Effector CD8-positive, alpha-beta T cell (primary cell): ENCODE measurements at places on chromosomes 4 and X.

GRCh38 chr4:15318621-15319348 lies 109.0 kb upstream of the C1QTNF7 start:
- DNase-seq, result no peak

DNA sequence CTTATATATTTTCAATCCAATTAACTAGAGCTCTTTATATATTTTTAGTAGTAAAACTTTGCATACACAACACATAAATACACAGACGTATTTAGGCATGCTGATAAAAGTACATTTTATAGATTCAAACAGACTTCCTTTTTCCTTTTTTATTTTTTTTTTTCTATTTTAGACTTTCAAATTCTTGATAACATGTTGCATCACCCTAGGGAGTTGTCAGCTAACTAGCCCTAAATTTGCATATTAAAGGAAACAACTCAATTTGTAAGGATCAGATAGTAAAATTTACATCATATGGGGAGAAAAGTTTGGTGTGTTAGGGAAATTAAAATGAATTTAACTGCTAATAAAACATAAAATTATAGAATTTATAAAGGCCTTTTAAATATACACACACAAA lies 47.4 kb upstream of the APOOL start:
- DNase-seq, result no peak

DNA sequence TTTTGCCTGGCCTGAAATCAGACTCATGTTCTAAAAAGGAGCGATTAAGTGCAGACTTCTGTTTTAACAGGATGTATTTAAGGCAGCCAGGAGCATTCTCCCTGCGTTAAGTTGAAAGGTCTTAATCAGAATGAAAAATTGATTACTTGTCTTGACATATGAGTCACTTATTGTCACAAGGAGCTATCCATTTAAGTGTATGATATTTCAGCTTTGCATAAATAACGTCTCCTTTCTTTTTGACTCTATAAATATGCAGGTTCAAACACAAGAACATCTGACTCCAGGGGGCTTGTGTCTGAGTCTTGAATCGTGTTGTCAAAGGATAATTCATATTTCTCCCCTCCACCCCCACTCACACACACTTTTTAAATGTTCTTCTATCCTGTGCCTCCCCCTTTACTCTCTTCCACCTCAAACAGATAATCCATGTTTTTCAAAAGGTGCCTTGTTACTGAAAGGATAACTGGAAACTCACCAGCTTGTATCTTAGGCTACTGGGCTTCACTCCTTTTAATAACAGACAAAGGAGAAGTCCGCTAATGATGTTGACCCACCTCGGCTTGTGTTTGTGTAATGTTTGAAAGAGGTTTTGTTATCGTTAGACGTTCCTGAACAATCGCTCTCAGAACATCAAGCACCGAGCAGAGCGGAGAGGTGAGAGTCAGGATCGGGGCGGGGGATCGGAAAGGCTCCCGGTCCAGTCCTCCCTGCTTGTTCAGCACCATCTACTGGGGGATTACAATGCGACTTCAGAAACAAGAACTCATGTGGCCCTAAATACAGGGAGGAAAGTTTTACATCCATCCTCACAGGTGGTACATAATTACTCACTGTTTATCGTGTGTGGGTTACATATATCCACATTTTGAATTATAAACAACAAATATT lies 107.5 kb upstream of the RPL34 start:
- DNase-seq, result peak; percentile 15

- DNase-seq, result no peak
Measured at GRCh38 chr4:88729146-88729760, 31.6 kb upstream of the NAP1L5 start.

GRCh38 chr4:17502756-17503155 lies 9.1 kb downstream of the QDPR start:
- no peak for DNase-seq

DNA sequence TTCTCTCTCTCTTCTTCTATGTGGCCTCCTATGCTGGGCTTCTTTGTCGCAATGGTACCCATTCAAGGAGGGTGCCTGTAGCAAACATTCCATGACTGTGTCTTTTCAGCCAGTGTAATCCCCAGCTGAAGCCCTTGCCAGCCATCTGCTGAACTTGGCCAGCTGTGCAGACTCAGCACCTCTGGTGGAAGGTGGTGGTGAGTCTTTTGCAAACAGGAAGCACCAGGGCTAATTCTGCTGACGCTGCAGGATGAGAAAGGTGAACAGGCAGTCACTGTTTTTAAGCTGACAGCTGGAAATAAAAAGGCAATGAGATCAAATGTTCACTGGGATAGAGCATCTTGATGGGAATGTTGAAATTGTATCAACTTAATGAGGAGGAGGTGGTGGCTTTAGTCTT lies 298.7 kb upstream of the CLNK start:
- no peak for DNase-seq

DNA sequence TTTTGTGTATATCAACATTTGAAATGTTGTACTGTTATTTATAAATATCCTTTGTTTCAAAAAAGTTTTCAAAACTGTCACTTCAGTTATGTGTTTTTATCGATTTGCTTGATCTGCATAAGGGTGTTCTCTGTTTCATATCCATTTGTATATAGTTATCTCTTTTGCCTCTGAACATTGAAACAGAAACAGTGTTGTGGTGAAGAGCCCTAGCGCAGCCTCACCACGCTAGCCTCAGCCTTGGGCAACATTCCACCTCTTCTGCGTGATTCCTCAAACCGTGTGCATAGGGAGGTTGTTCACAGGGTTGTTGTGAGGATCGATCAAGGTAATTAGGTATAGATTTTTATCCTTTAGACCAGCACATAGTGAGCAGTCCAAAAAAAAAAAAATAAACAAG lies 287.0 kb upstream of the GALNT7 start:
- no peak for DNase-seq

GRCh38 chr4:124144238-124144654 lies 568.3 kb downstream of the ANKRD50 start:
- no peak for DNase-seq

GRCh38 chr4:180057299-180057721 lies 2185.9 kb upstream of the TENM3 start:
- DNase-seq, result no peak

DNA sequence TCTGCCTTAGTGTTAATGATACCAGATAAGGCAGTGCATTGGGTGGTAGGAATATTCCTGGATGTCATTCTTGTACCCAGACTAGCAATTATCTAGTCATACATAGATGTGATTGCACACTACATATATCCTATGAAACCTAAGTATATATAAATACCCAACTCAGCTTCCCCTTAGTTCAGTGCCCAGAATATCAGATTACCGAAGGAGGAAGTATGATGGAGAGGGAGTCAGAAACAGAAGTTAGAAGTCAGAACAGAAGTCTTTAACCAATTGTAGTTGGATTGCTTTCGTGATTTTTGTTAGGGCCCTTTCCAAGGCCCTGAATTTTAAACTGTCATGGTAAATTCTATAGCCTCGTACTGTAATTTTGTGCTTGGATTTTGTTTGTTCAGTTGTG lies 42.9 kb downstream of the MOB1B start:
- no peak for DNase-seq

GRCh38 chrX:1094566-1095333 lies 117.7 kb downstream of the CRLF2 start:
- no peak for DNase-seq

DNA sequence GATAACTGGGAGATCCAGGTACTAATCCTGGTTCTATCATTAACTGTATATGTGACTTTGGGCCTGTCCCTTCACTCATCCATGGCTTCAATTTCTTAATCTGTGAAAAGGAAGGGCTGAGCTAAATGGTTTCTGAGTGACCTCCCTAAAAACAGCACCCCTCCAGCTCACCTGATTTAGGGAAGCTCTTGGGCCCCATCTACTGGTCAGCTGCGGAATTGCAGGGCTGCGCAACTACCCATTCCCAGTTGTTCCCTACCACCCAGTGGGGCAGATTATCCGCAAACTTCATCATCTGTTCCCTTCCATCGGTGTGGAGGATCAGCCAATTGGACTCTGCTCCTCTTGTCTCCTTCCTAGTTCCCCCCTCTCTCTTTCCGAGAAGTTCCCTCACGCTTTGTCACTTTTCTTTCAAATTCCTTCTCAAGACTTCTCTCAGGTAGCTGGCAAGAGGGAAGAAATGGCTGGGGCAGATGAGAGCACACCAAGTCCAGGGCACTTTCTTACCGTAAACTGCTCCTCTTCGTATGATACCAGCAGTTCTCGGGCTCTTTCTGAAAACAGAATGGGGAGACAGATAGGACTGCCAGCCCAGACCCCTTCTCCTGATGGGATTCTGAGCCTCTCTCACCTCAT lies 5.8 kb downstream of the LAS1L start:
- DNase-seq, result peak; percentile 40

DNA sequence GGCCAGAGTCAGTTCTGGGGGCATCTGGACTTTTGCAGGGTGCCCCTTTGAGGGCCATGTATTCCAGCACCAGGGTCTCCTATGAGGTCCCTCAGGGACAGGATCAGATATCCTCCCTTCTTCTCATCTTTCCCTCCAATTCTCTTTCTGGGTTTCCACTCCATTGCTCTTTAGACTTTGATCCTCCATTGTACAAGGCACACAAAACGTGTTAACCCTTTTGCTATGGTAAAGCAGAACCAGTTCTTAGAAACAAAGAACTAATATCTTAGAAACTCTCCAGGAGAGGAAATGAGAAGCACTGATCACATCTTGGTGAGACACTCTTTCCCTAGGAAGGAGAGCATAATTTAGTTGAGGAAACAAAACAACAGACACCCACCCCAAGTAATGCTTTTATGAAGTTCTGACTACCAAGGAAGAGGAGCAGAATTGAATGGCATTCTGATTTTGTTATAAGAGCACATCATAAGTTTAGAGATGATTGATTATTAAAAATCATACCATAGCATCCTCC lies 200.7 kb upstream of the NPY2R start:
- DNase-seq, result no peak

GRCh38 chr4:88320780-88321373 lies 36.5 kb upstream of the PPM1K start:
- no peak for DNase-seq

DNA sequence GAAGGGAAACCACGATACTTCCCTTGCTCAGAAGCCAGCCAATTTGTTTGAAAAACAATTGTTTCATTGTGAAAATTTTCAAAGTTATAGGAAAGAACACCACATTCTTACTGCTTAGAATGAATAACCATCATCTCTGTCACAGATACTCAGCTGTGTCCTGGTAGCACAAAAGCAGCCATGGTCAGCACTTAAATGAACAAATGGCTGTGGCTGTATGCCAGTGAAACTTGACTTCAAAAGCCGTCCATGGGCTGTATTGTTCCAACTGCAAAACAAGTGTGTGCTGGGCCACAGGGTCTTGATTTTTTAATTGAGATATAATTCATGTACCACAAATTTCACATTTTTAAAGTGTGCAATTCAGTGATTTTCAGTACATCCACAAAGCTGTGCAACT lies 19.6 kb downstream of the NSDHL start:
- DNase-seq, result no peak

DNA sequence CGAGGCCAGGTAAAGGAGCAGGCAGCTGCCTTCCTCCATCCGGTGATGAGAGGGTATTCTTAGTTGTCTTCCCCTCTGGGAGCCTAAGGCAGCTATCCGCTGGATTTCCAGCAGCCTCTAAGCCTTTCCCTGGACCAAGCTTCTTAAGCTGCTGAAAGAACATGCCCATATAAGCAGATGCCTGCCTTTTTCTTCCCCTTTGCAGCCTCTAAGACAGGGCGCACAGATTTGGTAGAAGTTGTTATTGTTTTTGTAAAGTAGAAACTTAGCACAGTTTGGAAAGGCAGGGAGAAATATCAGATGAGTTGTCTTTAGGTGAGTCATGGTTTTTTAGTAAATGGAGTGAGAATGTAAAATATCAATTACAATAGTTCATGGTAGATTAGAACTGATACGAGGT lies 210.8 kb downstream of the ARHGAP10 start:
- DNase-seq, result no peak

DNA sequence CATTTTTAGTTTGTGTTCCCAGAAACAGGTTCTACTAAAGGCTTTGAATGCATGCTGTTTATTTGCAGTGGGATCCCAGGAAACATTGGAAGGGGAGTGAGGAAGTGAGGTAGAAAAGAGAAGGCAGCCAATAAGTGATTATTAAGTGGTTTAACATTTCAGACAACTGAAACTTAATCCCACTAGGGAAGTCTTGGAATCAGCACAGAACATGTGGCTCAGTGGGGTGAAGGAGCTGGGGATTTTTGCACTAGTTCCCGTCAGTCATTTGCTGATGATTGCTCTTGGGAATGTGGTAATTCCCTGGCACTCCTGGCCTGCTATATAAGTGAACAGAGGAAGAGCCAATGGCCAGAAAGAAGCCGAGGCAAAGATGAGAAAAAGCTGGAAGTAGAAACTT lies 1053.0 kb upstream of the IGFBP7 start:
- no peak for DNase-seq

DNA sequence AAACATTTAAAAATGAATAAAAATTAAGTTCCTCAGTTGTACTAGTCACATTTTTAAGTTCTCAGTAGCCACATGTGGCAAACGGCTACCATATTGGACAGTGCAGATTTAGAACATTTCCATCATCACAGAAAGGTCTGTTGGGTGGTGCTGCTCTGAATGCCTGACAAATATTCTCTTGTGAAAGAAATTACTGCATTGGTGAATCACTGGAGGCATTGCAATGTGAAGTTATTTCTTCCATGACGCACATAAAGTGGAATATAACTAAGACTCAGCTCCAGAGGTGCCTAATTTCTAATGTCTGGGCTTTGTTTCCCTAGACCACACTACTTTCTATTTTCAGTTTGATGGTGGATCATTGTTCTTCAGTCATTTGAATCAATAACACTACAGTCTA lies 44.9 kb downstream of the CLNK start:
- no peak for DNase-seq

GRCh38 chr4:8224975-8225625 lies 26.0 kb downstream of the SH3TC1 start:
- DNase-seq, result no peak

- no peak for DNase-seq
Measured at GRCh38 chrX:9566150-9566621, 101.3 kb downstream of the TBL1X start.
